Upper lobe of right lung (tissue), 1 donor: ENCODE measurements at places on chromosomes 4 and X.

DNA sequence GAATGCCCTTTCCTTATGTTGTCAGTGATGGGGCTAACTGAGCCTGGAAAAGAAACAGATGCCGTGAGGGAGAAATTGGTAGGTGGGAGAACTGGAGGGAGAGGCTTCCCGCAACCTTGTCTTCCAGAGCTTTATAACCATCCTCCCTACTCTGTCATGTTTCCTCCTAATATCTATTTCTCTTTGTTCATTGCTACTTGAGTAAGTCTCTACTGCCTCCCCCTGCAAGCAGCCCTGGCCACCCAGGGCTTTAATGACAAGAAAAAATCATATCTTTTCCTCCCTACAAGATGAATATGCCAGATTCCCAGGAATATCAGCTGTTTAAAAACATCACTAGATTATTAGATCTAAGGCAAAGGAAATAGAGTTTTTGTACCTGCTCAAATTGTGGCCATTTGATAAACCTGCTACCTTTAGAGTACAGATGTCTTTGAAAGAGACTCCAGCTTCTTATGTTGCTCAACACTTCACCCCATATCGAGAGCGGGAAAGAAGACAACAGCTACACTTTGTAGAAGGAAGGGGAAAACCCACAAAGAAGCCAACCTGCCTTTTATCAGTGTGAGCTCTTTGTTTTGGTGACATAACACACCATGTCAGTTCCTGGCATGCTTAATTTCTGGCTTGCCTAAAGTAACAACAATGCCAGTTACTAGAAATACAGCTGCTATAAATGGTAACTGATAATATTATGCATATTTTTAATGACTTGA is 186.6 kb upstream of the LEF1 start:
- no peak for DNase-seq

GRCh38 chr4:169770416-169770815 is 12.7 kb upstream of the HPF1 start:
- no peak for DNase-seq

GRCh38 chr4:40702800-40703151 is 47.0 kb upstream of the NSUN7 start:
- DNase-seq: no peak

GRCh38 chr4:134622199-134622598 is 420.6 kb upstream of the PABPC4L start:
- DNase-seq: no peak

GRCh38 chr4:123288309-123289025 is 108.1 kb upstream of the SPRY1 start:
- no peak for DNase-seq

GRCh38 chrX:134684956-134685355 is 26.7 kb upstream of the PLAC1 start:
- DNase-seq: no peak

DNA sequence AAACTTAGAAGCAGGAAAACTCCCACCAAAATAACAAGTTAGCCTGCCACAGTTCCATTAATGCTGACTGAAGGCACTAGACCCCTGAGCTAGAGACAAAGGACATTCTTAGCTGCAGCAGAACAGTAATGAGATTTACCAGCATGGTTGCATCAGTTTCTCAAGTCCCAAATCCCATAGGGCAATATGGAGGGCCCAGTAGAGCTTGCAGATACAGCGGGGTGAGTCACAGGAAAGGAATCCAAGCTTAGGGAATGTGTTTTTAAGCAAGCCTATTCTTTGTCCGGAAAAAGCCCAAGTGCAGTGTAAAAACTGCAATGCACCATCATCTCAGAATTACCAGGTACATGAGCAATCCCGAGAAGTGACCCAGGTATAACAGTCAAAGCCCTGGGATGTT is 51.3 kb upstream of the EXOC1L start:
- DNase-seq: no peak

- DNase-seq: no peak
Measured at GRCh38 chr4:125992891-125993290, 678.1 kb downstream of the FAT4 start.

GRCh38 chrX:9966775-9967408 is at the start of gene CLDN34:
CLDN34 (plus strand) TSS chrX:9967358; CDS start chrX:9967358, 0 bp downstream.
- DNase-seq: no peak

DNA sequence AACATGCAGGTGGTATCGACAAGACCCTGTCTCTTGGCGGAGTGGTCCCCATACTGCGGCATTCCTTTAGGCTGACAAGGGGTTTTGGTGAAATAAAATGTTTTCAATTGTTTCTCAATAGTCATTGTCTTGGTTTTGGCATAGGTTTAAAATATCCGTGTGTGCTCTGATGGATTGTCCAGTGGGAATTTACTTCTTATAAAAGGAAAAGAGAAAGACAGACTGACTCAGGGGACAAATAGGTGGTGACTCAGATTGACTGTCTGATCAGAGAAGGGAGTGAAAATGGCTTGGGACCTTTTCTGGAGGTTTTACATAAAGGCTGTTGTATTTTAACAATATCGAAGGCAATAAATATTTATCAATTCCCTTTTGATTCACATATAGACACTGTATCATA is 129.8 kb downstream of the SORBS2 start:
- DNase-seq: no peak

DNA sequence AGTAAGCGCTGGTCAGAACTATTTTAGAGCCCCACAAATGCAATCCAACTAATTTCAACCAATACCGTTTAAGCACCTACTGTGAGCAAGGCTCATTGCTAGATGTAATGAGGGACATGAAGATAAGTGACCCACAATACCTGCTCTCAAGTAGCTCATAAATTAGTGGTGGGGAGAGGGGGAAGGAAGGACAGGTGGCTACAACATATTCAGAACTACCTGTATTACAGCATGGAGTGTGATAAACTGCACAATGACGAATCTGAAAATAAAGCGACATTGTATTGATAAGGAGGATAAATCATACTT is 311.6 kb upstream of the DIAPH2 start:
- DNase-seq: no peak

- DNase-seq: no peak
Measured at GRCh38 chrX:125436855-125437254, 117.2 kb downstream of the TEX13C start.
